ENCODE measurements at places on chromosomes 4 and X. TPM values are rescaled to one million over a fixed set of nuclear protein-coding genes. Genes with fewer than 3 reads are reported as not detected.

Gene PPP2R2C
- total RNA-seq: 0.34 TPM

Gene FAM53A
- total RNA-seq: 1.1 TPM

Gene TMSB15C
- total RNA-seq: 4.3 TPM

Gene TMEM35A
- 0.85 TPM for total RNA-seq

Gene RAB41
- not detected for total RNA-seq

Gene TEX13D
- not detected for total RNA-seq

Gene GAGE12J
- total RNA-seq: not detected

Gene CLGN
- total RNA-seq: 0.51 TPM

Gene IL21
- total RNA-seq: not detected

Gene TRIM61
- not detected for total RNA-seq

Gene F8A3
- total RNA-seq: 2.7 TPM

Gene HOPX
- total RNA-seq: 2.6 TPM
